Renal cortex interstitium (tissue), 15 donors: ENCODE measurements at places on chromosomes 2 and 18. TPM values are rescaled to one million over a fixed set of nuclear protein-coding genes. Genes with fewer than 3 reads are reported as not detected.

Gene TUBA4B
- polyA plus RNA-seq, result 1.0 TPM

Gene IL1RL2
- polyA plus RNA-seq, result 1.1 TPM

Gene TUBA3E
- not detected for polyA plus RNA-seq

Gene MOGAT1
- not detected for polyA plus RNA-seq

Gene MARCHF4
- 0.09 TPM for polyA plus RNA-seq

Gene SETBP1
- polyA plus RNA-seq, result 31.7 TPM

Gene ANKRD62
- 0.11 TPM for polyA plus RNA-seq

Gene CPSF3
- polyA plus RNA-seq, result 47.0 TPM

Gene CDH20
- 4.5 TPM for polyA plus RNA-seq

Gene FAM124B
- polyA plus RNA-seq, result 2.3 TPM

Gene TUBB8B
- polyA plus RNA-seq, result 0.74 TPM

Gene SLC5A7
- polyA plus RNA-seq, result 0.80 TPM

Gene AMER3
- polyA plus RNA-seq, result 0.03 TPM

Gene MAPK4
- 10.5 TPM for polyA plus RNA-seq

Gene ABHD1
- 1.9 TPM for polyA plus RNA-seq

Gene BMP10
- polyA plus RNA-seq, result not detected

Gene IL36G
- polyA plus RNA-seq, result not detected

Gene DSG1
- 0.03 TPM for polyA plus RNA-seq
